Frontal cortex (tissue), 4 donors: ENCODE measurements at places on chromosomes 1 and 21. TPM values are rescaled to one million over a fixed set of nuclear protein-coding genes. Genes with fewer than 3 reads are reported as not detected.

DNA sequence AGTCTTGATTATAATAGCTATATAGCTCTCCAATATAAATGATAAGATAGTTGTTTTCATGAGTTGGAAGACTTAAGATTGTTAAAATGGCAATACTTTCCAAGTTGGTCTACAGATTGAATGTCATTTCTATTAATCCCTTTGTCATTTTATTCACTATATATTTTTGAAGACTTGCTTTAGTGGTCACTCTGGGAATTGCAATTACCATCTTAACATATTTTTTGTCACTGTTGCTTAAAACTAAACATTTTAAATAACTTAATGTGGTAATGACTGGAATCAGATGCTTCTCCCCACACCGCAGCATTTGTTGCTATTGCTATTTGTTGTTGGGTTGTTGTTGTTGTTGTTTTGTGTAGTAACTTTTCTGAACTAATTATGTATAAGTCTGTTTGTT, 1592.9 kb downstream of the MRPL39 start:
- DNase-seq = no peak

DNA sequence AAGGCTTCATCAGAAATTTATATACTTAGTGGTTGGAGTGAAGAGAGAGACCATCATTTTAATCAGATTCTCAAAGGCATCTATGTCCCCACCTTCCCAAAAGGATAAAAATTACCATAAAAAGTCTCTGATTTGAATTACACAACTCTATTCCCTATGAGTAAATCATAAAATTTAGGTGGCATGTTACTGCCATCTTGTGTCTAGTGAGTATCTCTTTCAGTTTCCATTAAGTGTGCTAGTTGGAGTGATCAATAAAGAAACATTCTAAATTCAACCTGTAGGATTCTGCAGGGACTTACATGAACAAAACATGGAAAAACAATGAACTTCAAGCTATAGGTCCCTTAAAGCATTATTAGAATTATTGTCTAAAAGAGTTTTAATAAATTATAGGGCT, 655.4 kb downstream of the LTN1 start:
- no peak for DNase-seq

Gene USF1
- 186 TPM for total RNA-seq

- no peak for DNase-seq
These were observed 65.7 kb upstream of the NEK2 start for GRCh38 chr1:211741116-211741515.

Gene FAM151A
- total RNA-seq = not detected

DNA sequence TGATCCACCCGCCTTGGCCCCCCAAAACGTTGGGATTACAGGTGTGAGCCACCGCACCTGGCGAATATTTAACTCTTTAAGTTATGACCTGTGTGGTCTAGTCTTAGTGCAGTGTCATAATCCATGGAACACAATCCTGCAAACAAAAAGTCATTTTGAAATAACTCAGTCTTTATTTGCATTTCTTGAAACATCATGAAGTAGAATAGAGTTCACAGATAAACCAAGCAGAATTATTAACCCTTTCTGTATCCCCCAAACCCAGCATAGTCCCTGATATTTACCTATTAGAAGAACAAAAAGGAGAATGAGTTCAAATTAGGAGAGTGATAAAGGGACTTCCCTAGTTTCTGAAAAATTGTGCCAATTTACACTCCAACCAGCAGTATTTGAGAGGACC, 19.9 kb downstream of the ZYG11B start:
- no peak for DNase-seq

Gene PRAMEF5
- not detected for total RNA-seq

Gene GPR157
- total RNA-seq = 0.41 TPM

DNA sequence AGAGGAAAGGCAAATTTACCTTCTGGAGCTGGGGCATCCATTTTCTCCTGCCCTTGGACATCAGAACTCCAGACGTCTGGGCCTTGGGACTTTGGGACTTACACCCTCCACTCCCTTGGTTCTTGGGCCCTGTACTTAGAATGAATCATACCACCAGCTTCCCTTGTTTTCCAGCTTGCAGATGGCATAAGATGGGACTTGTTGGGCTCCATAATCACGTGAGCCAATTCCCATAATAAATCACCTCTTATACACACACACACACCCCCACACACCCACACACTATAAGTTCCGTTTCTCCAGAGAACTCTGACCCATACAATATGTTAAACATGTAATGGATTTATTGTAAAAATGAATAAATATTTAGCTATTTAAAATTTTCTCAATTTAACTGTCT, 185.7 kb downstream of the GIPC2 start:
- no peak for DNase-seq
